ENCODE measurements at places on chromosomes 5 and 9.
A peak's percentile ranks its signal among the peaks of the same experiment; 100 is the strongest.

- no peak for DNase-seq
Measured at GRCh38 chr5:77218263-77218662, 7.8 kb downstream of the PDE8B start.

- DNase-seq = no peak
Measured at GRCh38 chr9:36113999-36114398, 22.5 kb upstream of the GLIPR2 start.

DNA sequence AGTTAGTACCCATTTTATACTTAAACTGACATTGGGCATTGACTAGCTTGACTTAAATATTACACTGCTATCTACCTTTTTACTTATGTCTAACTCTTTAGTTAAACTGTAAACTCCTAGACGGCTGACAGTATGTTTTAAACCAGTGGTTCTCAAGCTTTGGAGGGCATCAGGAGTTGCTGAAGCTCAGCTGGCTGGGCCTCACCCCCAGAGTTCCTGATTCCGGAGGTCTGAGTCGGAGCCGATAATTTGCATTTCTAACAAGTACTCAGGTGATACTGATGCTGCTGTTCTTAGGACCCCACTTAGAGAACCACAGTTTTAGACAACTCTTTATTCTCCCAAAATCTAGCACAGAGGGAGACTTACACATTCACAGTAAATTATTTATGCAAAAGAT, 63.3 kb upstream of the PCA3 start:
- DNase-seq = no peak

DNA sequence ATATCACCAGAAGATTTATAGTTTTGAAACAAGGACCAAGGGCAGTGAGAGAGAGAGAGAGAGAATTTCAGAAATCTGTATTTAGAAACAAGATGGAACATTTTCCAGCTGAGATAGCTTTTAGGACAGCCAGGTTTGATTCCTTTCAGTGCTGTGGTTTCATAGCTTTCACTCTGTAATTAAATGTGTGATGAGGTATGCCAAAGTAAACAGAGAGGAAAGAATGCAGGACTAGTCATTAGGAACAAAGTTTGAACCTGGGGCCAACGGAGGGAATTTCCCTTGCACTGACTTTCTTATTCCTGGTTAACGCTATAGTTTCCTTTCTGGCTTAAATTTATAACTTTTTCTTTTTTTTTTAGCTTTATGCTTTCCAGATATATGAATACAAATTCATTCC, 10.0 kb upstream of the CCL28 start:
- DNase-seq = peak; percentile 57

DNA sequence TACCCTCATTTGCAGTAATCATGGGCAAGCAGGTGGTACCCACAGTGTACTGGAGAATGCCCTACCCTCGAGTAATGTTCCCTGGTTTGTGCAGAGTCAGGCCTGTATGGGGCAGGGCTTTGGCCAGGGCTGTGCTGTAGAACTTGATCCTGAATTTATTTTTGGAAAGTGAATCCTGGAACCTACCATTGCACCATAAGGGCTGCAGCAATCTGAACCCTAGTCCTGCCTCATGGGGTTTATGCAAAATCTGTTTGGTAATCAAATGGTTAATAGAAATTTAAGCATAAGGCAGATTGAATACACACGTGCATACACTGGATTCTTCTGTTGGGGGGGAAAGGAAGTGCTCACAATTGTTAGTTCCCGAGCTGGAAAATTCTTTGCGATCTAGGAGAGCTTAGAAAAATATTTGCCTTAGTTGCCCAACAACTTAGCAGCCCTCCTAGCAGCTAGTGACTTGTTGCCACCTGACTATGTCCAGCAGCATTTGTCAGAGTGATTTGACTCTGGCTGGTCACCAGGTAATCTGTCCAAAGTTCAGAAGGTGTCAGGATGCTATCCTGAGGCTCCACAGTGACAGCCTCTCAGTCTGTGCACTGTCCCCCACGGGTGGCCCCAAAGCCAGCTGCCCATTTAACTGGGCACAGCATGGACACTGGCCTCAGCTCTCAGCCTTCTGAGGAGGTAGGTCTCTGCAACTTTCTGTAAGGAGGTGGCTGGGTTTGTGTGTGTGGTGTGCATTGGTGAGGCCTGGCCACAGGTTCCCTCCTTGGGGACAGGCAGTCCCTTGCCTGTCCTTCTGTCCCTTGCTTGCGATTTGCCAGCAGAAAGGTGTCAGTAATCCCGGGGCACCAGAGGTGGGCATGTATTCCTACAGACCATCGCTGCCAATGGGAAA, 8.3 kb downstream of the MVB12B start:
- DNase-seq = no peak

- no peak for DNase-seq
Measured at GRCh38 chr5:172267943-172268342, 15.6 kb downstream of the UBTD2 start.

- DNase-seq = no peak
Measured at GRCh38 chr5:142235050-142235797, 89.6 kb downstream of the SPRY4 start.

GRCh38 chr9:88975966-88976889, 15.0 kb upstream of the S1PR3 start:
- no peak for DNase-seq

DNA sequence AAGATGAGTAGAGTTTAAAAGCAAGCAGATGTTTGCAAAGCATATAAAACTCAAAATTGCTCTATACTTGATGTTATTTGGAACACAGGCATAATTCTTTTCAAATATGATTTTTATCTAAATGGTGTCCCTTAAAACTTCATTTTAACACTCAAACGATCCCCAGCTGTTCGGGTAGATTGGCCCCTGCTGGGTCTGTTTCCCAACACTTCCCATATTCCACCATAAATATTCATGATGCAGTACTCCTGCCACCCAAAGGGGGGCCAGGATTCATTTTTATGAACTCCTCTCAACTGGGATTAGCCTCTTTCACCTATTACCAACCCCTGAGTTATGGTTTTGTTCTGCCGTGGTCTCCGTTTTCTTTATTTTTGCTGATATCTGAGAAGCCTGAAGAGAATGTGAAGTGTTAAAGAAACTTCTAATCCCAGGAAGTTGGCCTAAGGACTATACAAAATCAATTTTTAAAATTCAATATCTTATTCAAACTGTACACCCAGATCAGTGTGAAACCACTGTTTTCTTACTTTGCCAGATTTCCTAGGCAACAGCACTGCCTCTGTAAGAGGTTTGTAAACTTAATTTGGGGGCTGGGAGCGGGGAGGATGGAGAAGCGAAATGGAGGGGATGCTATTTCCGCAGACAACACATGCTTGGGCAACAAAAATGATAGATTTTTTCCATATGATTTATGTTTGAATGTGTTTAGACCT, 384.1 kb downstream of the DMRT2 start:
- DNase-seq = no peak

DNA sequence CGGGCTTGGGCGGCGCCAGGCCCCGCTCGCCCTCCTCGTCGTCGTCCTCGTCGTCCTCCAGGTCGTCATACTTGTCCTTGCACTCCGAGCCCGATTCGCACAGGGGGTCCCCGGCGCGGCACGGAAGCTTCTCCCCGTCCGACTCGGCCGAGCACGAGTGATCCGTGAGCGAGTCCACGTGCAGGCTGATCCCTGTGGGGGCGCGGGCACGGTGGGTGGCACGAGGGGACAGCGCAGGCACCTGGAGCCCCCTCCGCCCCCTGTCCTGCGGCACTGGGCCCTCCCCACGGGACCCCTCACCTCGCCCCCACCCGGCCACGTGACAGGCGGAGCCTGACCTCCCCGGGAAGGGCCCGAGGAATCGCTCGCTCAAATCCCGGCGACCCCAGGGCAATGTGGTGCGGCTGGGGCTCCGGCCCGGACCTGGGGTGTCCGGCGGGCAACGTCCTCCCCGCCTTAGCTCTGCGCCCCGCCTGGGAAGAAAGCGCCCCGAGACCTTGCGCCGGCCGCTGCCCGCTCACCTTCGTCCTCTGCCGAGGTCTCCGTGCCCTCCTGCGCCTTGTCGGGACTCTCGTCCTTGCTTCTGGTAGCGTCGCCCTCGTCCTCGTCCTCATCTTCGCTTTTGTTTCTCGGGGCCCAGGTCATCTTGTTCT, 2.5 kb downstream of the IRX2 start:
- DNase-seq = no peak
